ENCODE measurements at places on chromosomes 1 and 21.

DNA sequence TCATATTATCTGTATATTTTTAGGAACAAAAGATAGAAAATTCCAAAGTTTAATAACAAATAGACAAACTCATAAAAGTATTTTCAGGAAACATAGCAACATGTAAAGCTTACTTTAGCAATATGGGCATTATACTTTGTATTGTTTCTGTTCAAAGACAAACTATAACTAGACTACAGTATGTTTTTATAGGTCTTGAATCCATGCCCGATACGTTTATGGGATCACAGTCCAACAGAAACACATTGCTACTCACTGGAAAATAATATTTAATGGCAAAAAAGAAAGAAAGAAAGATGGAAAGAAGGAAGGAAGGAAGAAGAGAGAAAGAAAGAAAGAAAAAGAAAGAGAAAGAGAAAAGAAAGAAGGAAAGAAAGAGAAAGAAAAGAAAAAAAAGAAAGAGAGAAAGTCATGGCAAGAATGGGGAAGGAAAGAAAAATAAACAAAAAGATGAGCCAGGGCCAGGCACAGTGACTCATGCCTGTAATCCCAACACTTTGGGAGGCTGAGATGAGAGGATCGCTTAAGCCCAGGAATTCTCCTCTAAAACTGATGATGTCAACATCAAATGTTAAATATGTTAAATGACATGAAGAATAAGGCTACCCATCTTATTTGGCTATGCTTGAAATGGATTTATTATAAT, 32.7 kb downstream of the TM2D1 start:
- no peak for DNase-seq

DNA sequence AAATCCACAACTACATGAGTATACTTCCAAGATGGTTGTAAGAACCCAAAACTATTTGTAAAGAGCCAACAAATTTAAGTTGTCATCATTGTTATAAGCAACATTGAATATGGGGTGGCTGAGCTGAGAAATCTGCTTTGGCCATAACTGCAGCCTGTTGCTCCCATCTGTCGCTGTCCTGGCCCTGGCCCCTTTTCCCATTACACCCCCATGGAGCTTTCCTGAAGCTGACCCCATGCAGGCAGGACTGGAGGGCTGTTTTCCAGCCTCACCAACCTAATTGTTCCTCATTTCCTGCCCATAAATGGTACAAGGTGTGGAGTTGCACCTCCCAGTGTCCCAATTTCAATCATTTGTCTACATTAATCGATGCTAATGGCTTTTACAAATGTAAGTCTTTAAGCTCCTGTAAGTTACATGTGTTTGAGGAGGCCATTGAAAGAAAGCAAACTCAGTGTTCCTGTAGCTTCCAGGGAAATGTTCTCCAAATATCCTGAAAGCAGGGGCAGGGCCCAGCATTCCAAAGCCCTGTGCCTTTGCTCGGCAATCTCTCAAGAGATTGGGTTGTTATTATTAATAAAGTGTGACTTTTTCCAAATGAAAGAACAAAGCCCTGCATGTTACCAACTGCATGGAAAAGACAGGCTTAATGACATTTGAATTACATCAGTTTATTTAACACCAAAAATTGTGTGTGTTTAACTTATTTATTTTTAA, 545.9 kb downstream of the PLPP3 start:
- DNase-seq, result no peak

GRCh38 chr1:198919667-198920398, 281.0 kb downstream of the PTPRC start:
- no peak for DNase-seq

DNA sequence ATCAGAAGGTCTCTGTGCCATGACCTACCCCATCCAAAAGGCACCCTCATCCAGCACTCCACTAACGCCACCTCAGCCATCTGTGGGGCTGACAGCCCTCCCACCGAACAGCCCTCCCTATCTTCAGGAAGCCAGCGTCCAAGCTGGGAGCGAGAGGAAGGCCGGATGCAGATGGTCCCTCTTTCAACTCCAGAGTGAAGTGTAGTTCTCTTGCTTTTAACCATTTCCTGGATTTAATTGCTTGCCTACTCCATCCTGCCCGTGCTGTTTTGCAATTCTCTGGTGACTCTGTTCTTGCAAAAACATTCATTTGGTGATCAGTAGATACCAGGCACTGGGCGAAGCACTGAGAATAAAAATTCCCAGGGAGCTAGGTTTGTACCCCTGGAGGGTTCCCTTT, 8.2 kb upstream of the DYRK1A start:
- DNase-seq, result no peak

DNA sequence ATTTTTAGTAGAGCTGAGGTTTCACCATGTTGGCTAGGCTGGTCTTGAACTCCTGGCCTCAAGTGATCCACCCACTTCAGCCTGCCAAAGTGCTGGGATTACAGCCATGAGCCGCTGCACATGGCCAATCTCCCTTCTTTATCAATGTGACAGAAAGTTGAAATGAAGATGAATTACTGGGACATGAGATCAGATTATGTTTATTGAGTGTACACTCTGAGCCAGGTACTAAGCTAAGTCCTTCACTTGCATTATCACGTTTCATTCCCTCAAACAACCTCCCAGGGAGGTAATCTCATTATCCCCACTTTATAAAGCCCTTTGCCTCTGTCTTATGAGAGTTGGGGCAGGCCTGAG, 6.3 kb upstream of the CHI3L2 start:
- no peak for DNase-seq

DNA sequence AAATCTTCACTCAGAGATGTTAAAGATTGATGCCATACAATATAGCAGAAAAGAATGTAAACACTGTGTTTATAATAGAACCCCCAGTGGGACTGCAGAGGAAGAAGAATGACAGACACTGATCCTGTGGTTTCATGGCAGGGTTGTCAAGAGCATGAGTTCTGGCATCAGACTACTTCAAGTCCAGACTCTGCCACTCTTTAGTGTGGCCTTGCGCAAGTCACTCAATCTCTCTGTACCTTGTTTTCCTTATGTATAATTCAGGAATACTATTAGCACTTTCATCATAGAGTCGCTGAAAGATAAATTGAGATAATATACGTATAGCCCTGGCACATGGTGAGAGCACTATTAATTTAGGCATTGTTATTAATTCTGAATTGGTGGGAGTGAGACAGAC, 38.5 kb upstream of the BCL9 start:
- no peak for DNase-seq

GRCh38 chr21:35020436-35020835, 28.7 kb downstream of the RUNX1 start:
- no peak for DNase-seq

DNA sequence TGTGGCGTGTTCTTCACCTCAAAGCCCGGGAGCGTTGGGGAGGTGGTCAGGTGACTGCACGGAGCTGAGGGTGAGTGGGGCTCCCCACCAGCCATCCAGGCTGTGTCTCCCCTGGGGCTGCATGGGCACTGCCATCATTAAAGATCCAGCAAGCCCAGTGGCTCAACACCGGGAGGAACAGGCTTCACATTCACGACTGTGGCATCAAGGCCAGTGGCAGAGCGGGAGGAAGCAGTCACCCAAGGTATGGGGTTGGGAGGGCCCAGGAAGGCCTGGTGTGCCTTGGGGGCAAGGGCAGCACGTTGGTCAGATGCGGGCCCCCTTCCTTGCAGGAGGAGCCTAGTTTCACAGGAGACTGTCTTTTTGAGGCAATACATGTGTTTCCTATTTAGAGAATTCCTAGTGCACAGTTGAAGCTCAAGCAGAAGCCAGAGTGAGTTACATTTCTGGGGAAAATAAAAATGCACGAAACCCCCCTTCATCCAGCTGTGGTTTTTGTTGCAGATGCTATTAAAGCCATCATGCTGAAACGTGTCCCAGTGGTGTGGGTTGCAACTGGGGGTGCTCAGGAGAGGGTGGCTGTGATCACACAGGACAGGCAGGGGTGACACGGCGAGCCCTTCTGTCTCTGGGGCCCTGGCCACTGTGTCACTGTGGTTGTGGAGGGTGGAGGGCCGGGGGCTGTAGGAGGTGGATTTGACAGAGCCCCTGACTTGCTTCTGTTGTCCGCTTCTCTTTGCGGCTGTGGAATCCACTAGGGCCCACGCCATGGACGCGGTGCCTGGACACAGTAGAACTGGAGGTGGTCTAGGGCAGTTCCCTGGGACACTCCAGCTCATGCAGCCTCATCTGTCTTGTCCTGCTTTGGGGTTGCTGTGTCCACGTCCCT, 34.1 kb downstream of the SNAP47 start:
- no peak for DNase-seq

- DNase-seq, result no peak
Measured at GRCh38 chr1:178096421-178096820, 2.5 kb downstream of the RASAL2 start.

GRCh38 chr1:151145304-151146071, 943 bp downstream of the SEMA6C start:
- no peak for DNase-seq

GRCh38 chr1:192378276-192378675, 61.5 kb downstream of the RGS21 start:
- DNase-seq, result no peak

- DNase-seq, result no peak
Measured at GRCh38 chr1:119947468-119947867, 51.2 kb upstream of the ADAM30 start.

DNA sequence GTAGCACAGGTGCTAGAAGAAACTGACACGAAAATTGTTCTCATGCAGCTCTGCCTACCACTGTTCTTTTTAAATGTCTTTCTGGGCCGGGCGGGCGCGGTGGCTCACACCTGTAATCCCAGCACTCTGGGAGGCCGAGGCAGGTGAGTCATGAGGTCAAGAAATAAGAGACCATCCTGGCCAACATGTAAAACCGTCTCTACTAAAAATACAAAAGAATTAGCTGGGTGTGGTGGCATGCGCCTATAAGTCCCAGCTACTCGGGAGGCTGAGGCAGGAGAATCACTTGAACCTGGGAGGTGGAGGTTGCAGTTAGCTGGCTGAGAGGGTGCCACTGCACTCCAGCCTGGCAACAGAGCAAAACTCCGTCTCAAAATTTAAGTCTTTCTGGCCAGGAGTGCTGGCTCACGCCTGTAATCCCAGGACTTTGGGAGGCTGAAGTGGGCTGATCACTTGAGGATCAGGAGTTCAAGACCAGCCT, 947 bp upstream of the RIT1 start:
- DNase-seq, result no peak

DNA sequence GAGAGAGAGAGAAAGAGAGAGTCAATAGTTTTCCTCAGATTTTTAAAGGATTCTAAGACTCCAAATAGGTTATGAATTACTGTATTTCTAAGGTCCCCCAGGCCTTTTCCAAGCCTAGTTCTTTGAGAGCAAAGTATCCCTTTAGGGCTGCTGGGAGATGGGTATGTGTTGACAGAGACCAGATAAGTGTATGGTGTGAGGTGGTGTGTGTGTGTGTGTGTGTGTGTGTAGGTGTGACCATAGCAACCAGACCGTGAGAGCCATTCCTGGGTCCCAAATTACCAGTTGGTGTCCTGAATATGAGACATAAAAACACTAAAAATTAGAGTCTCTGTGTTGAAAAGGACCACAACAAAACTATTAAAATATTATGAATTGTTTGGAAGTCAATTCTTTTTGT, 41.7 kb upstream of the DNAJC6 start:
- DNase-seq, result no peak

DNA sequence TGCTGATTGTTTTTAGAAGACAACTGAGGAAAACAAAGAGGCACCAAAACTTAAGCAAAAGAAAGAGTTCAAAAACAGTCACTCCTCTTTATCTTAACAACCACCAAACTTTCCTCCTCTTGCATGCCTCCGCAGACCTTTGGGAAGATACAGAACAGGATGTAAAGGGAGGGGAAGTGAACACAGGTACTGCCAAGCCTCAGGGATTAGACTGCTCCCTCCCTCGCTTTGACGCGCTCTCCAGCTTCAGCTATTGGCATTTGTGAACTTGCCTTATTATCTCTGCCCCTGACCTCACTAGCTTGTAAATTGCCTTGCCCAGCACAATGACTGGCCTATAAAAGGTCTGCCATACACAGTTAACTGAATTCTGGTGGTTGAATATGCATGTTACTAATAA, 4.8 kb upstream of the SRP9 start:
- no peak for DNase-seq

DNA sequence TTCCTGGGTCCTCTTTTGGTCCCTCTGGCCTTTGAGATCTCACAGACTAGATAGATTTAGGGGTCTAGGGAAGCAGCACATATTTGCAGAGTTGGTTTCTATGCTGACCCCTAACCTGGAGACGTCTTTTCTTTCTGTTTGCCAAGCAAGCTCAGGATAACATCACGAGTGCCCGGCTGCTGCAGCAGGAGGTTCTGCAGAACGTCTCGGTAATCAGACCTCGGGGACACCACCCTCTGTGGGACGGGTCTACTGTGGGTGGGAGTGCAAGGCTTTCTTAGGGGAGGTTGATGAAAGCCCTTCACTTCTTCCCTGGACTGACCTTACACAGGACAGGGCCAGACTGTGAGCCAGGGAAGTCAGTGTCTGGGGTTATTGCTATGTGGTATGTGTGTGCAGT, 2.9 kb downstream of the IL24 start:
- no peak for DNase-seq

- DNase-seq, result peak; percentile 34
Measured at GRCh38 chr21:25039461-25040380, 567.6 kb downstream of the MRPL39 start.

GRCh38 chr1:94024104-94024792, 96.7 kb downstream of the ABCA4 start:
- DNase-seq, result no peak

DNA sequence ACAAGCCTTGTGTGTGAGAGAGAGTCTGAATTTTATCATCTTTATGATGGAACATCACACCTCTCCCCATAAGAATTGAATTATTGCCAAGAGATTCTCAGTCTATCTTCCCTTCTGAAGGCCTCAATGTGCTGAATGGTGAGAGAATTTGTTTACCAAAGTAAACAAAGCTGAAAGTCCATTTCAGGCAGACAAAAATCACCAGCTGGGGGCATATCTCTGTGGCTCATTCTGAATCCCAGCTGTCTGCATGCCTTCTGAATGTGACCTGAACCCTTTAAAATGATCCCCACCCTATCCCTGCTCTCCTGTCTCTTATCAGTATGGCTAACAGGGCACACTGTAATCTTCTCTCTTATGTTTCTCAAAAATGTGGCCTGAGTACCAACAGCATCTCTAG, 99.1 kb upstream of the CAMK1G start:
- DNase-seq, result no peak

- DNase-seq, result no peak
Measured at GRCh38 chr1:211089536-211089935, 44.4 kb downstream of the KCNH1 start.

DNA sequence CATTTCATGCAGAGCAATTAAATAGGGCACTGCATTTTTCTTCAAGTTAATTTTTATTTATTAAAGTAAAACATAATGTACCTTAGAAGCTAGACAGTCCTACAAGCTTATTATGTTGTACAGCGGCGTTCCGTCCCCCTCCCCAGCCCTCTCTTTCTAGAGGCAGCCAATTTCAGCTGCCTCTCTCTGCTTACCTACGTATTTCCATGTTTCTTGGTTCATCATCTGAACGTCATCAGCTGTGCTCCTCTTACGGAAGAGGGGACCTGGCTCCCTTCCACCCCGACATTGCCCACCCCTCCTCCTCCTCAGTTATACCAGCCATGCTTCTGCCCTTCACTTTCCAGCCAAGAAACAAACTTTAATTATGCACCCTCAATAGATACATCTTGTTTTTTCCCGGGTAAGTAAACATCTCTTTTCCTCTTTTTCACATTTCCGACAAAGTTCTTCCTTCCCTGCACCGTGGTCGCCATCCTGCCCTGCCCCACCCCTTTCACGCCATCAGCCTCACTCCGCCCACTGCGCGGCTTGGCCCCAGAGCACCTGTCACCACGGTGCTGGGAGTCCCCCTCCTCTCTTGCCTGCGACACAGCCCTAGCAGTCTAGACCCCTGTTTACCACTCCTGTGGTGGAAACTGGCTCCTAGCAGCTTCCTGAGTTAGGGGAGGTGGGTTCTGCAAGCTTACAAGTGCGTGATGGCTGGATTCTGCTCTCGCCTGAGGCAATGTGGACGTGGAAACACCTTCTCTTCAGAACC, 57.9 kb downstream of the SLC37A1 start:
- DNase-seq, result no peak

Data from NCI-H2081 treated with DMSO at 0.1 percent for 48 hours (cell line).